ENCODE measurements at places on chromosomes 5 and 9.

GRCh38 chr5:177430140-177430951, 3.9 kb downstream of the GRK6 start:
- peak; percentile 6 for ATAC-seq

- no peak for ATAC-seq
Measured at GRCh38 chr5:108953940-108954339, 206.2 kb downstream of the FER start.

GRCh38 chr9:69993110-69993509, 50.5 kb upstream of the MAMDC2 start:
- no peak for ATAC-seq

DNA sequence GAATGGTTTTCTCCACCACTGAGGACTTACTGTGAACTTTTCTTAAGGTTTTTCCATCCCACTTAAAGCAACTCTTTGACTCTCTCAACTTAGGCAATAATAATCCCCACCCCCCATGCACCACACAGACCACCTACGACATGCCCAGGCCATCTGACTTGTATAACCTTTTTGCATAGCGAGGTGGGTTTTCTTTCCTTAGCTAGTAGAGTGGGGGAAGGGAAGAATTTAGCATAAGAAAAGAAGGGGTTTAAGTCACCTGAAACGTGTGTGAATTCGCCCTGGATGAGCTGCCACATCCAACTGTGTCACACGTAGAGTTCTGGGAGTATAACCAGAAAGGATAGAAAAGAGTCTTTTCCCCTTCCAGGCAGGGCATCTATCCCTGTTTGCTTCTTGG, 262.7 kb downstream of the YTHDC2 start:
- ATAC-seq = no peak

- no peak for ATAC-seq
Measured at GRCh38 chr9:7287065-7287464, 512.5 kb downstream of the DMAC1 start.
